ENCODE measurements at places on chromosomes 1 and 21.

DNA sequence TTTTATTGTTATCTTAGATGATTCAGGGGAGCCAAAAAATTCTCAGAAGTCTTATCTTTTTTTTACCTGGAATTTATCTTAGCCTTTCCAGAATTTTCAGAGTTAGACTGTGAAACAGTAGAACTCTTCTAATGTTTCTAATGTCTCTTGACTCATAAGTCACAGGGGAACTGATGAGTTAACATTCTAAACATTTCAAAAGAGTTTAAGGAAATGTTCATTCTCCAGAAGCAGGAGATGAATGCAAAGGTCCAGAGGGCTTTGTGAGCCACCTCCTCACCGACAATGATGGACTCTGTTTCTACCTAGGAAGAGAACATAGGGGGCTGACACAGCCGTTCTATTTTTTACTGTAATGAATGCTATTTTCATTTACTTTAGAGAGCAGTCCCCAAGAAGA is 157.5 kb downstream of the BRINP2 start:
- DNase-seq = no peak

GRCh38 chr1:116287341-116288200 is 85.5 kb upstream of the ATP1A1 start:
- DNase-seq = no peak

GRCh38 chr1:238139713-238140112 is 249.0 kb upstream of the ZP4 start:
- no peak for DNase-seq

- no peak for DNase-seq
Measured at GRCh38 chr1:204357551-204358490, 1.9 kb downstream of the PLEKHA6 start.

DNA sequence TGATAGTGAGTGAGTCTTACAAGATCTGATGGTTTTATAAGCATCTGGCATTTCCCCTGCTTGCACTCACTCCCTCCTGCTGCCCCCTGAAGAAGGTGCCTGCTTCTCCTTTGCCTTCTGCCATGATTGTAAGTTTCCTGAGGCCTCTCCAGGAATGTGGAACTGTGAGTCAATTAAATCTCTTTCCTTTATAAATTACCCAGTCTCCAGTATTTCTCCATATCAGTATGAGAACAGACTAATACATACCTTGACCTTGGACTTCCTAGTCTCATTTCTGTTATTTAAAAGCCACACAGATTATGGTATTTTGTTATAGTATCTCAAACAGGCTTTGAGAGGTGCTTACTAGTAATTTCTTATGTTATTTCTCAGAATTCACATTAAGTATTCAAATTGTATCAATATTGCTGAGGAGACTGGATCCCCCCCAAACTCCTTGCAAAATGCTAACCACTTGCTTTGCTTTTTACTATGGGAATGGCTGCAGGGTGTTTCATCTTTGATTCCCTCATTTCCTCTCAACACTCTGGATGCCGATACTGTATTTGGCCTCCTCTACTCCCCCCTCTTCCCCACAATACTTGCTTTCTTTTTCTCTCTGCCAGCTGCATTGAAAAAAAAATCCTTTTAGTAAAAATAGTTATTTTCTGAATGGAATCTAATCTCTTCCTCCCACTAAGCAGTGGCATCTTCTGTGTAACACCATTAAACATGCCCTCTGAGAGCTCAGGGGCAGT is 96.9 kb upstream of the WLS start:
- no peak for DNase-seq

GRCh38 chr1:13728091-13728715 is 28.2 kb downstream of the PRDM2 start:
- no peak for DNase-seq

- DNase-seq = no peak
Measured at GRCh38 chr1:171645553-171646248, 6.8 kb downstream of the MYOC start.

DNA sequence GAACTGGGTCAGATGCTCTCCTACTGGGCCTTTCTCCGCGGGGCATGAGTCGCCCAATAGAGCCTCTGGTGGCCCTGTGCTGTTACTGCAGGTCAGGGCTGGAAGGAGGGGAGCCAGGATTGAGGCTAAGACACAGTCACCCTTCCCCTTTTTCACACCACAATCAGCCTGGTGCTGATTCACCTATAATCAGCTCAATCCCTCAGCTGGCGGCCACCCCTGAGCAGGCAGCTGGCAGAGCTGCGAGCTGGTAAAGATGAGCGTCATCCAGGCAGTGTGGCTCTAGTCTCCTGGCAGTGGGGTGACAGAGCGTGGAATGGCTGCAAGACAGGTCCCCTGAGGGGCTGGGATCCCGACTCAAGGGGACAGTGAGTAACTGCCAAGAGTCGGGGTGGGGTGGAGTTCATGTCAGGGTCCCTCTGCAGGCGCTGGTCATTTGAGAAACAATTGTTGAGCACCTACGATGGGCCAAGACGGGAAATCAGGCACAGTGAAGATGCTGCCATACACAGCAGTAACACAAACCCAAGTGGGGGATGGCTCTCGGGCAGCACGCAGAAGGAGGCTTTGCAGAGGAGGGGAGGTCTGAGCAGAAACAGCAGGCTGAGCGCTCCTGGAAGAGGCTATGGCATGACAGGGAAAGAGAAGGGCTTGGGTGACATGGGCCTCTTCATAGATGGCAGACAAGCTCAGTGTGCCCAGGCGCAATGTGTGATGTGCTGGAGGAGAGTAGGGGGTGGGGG is 21.8 kb downstream of the ATF3 start:
- no peak for DNase-seq

DNA sequence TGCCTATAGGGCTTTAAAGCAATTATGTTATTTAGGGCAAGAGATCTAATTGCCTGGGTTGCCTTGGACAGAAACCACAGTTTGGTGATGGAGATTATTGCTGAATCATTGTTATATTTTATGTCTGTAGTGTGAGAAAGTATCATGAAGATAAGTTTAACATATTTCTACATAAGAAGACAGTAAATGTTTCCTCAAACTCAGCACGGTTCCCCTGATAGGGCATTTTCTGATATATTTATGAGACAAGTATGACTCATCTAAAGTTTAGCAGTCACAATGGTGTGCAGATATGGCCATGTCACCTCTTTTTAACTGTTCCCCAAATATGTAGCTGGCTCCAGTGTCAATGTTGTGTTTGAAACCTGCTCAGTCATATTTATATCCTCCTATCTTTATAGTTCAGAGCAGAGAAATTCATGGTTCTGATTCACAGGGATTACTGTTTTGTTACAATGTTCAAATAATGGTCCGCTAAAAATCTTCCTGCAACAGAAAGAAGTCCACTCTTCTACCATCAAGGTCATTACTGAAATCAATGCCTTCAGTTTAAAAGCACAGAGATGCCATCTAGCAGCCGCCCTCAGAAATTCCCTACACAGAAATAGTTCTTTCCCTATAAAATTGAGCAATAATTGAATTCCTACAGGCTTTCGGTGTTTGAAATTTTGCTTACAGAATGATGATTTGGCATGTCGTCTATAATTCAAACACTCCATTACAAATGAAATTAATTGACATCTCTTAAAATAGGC is 3.7 kb downstream of the OLFM3 start:
- no peak for DNase-seq

DNA sequence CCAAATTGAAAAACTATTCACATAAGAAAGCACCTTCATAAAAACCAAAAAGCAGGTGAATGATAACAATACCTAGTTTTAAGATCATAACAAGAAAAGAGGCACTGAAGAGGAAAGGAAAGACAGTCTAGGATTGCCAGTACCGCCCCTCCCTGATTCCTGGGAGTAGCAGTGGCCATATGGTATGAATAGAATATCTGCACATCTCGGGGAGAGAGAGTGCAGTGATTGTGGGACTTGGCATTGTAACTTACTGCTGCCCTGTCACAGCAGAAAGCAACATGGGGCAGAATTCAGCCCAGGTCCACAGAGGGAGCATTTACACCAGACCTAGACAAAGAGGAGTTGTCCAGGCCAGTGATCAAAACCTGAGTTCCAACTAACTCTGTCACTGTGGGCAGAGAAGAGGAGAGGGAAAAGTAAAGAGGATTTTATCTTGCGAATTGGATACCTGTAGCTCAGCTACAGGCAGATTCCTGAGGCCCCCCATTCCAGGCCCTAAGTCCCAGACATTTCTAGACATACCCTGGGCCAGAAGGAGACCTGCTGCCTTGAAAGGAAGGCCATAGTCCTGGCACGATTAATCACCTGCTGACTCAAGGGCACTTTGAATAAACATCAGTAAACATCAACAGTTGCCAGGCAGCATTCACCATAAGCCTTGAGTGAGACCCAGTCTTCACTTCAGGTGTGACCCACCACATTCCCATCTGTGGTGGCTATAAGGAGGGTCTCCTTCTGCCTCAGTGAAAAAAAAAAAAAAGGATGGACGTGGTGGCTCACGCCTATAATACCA is 397.5 kb downstream of the TGFB2 start:
- DNase-seq = no peak

GRCh38 chr21:21468003-21468402 is 469.8 kb downstream of the NCAM2 start:
- DNase-seq = no peak

- no peak for DNase-seq
Measured at GRCh38 chr1:205595435-205595834, 36.4 kb downstream of the ELK4 start.

DNA sequence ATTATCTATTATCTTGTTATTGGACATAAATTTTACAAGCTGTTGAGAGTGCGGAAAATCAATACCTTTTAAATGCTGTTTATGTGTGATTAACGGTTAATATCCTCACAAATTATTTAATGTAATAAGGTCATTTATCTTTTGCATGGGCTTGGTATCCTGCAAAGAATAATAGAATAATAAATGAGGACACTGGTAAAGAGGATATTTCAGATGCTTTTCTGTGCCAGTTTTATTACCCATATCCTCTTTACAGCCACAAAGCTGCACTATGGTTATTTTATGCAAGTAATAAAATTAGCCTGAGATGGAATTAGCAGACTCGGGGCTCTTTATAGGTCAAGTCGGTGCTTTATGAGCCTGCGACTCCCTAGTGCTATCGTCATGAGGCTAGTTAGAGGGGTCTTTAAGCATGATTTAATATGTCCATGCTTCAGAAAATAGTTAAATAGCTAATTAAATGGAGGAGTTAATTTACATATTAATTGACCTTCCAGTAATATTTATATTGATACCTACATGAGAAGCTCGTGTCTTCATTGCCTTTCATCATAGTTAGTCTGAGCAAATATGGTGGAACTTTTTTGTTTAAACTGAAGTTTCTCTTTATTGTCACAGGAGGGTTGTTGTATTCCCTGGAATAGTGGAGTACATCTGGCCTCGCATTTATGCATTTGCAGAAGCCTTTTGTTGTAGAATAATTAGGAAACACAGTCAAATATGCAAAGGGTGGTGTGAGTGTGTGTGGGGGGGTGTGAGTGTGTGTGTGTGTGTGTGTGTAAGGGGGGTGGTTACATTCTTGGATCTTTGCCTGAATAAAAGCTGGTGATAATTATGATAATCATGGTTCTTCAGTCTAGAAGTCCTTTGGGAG is 120.3 kb downstream of the ATG4C start:
- no peak for DNase-seq

DNA sequence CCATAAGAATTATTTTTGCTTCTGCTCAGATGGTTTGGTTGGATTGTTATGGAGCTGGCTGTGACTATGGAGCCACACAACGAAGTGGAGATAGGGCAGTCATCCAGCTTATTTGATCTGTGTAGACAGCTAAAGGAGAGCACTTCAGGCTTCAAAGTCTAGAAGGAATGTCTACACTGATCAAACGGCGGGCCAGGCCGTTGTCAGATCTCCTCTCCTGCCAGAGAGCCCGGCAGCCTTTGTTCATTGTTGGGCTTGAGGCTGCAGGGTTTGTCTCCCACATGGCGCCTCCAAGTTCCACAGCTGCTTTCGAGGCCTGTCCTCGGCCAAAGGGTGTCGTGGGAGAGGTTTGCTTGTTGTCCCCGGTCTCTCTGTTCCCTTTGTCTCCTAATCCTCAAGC is 2.8 kb upstream of the STMN1 start:
- DNase-seq = no peak

DNA sequence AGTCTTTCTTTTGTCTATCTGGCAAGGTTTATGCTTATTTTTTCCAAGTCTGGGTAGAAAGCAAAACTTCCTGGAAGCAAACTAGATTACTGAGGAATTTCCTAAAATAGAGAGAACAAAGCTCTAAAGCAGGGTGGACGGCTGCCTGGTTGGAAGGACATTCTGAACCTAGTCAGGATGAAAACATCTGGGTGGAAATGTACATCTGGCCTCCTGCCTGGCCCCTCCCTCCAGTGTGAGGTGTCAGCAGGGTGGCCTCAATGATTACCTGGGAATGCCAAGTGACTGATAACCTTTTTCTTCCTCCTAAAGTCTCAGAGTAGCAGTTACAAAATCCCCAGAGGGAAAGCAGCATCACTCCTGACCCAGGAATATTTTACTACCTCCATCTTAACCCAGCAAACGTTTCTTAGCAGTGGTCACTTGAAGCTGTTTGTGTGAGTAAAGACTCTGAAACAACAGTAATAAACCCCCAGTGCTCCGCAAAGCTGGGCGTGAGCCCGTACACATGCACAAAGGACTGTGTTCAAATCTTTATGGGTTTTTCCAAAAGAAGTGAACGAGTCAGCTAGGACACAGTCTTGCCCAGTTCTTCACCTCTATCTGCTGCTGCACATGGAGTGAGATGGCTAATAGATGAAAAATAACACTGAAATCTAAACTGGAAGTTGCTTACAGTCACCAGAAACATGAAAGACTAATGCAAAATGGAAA is 18.9 kb downstream of the ANGPTL7 start:
- DNase-seq = no peak

DNA sequence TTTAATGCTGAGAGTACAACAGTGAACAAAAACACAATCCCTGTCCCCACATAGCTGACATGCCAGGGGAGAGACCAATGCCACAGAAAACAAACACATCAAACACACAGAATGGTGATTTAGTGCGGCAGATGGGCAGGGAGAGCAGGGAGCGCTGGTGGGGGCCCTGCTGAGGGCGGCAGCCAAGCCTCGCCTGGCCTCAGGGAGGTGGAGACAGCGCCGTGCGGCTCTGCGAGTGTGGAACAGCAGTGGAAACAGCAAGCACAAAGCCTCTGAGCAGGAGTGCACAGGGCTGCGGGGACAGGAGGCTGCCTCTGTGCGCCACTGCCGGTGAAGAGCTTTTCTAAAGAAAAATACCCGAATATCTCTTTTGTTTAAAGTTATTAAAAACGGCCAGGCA is 17.0 kb downstream of the MCM3AP start:
- DNase-seq = no peak

DNA sequence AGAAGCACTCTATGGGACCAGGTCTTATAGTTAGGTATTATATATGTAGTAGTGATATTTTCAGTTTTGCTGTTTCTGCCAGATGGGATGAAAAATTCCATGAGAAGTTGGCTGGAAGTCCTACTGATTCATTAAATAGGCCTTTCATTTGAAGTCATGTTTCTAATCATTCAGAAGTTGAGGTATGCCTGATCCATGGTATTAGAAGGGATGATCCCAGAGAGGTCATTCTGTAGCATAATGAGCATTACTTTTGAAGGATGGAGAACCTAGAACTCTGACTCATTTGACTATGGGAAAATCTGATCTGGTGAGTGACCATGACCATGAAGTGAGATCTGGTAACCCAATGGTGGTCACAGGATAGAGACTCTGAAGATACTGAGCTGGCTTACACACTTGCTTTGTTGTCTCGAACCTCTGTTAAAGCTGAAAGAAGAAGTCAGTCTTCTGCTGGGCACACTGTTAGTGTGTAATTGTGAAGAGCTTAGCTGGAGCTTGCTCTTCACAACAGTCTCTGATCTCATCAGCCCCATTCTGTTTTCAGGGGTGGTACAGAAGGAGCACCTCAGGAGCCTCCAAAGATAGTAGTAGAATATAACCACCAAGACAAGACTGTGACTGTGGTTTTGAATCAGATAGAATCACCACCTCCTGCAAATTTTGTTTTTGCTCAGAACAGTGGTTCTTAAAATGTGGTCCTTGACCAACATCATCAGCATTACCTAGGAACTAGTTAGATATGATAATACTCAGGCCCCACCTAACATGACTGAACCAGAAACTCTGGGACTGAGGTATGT is 9.0 kb downstream of the MGST3 start:
- DNase-seq = no peak
